Natural killer cell (primary cell): ENCODE measurements at places on chromosomes 2 and 18.

GRCh38 chr2:221641181-221641871, 69.2 kb upstream of the EPHA4 start:
- no peak for DNase-seq
- no peak overlapping the region for H3K4me3 ChIP-seq
- no peak overlapping the region for H3K27ac ChIP-seq
- H3K27me3 ChIP-seq = no peaks in the 10 kb centered on the region

DNA sequence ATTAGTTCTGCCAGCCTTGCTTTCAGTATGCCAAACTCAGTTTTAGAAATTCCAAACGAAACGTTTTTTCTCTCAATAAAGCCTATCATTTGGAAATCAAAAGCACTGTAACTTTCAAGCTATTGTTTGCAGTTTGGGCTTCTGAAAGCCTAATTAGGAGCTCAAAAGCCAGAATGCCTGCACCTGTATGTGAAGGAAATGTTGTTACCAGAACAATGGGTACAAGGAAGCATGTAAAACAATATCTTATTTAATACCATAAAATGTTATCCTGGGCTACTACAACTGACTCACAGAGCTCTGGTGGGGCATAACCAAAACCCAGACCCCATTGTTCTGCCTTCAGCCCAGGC, 12.6 kb upstream of the GULP1 start:
- no peak overlapping the region for H3K27ac ChIP-seq
- no peaks in the 10 kb centered on the region for H3K27me3 ChIP-seq
- H3K36me3 ChIP-seq = no peaks in the 10 kb centered on the region
- no peak overlapping the region for H3K4me3 ChIP-seq
- no peaks in the 10 kb centered on the region for H3K4me1 ChIP-seq

GRCh38 chr2:28956890-28957289, 24.2 kb upstream of the TOGARAM2 start:
- H3K27me3 ChIP-seq = no peaks in the 10 kb centered on the region
- no peaks in the 10 kb centered on the region for H3K36me3 ChIP-seq
- H3K4me3 ChIP-seq = no peak overlapping the region
- H3K4me1 ChIP-seq = peaks cover 6% of the 10 kb centered on the region
- DNase-seq = no peak

DNA sequence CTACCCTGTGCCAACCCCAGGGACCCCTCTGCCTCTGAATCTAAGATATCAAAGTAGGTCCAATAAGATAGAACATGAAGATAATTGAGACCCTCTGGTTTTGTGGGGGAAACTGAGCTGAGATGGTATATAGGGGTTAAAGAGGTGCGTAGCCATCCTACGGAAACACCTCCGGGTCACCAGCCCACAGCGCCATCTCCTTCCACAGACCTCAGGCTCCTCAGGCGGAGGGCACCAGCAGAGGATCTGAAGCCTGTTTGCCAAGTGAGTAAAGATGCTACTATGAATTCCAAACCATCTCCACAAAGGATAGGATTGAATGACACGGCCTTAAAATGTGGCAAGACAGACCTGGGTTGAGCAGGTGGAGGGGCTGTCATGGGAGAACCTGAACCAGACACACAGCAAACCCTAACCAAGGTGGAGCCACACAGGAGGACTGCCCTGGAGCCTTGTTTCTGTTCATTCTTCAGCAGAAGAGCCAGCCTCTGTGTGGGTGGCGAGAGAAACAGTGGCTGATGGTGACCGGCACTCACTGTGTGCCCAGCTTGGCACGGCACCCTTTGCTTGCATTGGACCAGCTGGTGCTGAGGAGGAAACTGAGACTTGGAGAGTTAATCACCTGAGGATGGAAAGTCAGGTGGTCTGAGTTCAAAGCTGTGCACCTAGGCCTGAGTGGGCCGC, 10.2 kb downstream of the GBX2 start:
- H3K4me3 ChIP-seq = no peak overlapping the region
- H3K27ac ChIP-seq = no peak overlapping the region
- no peak for DNase-seq
- no peaks in the 10 kb centered on the region for H3K36me3 ChIP-seq
- H3K27me3 ChIP-seq = peaks cover 20% of the 10 kb centered on the region

- H3K4me3 ChIP-seq = no peak overlapping the region
- H3K36me3 ChIP-seq = no peaks in the 10 kb centered on the region
- H3K27ac ChIP-seq = no peak overlapping the region
- no peak for DNase-seq
- H3K27me3 ChIP-seq = no peaks in the 10 kb centered on the region
- H3K4me1 ChIP-seq = peaks cover 4% of the 10 kb centered on the region
Observed at GRCh38 chr2:207479198-207479785, 50.5 kb upstream of the CREB1 start.
